Anterior cingulate cortex (tissue), 58 donors: ENCODE measurements at places on chromosomes 3 and 15.
A peak's percentile ranks its signal among the peaks of the same experiment; 100 is the strongest.

DNA sequence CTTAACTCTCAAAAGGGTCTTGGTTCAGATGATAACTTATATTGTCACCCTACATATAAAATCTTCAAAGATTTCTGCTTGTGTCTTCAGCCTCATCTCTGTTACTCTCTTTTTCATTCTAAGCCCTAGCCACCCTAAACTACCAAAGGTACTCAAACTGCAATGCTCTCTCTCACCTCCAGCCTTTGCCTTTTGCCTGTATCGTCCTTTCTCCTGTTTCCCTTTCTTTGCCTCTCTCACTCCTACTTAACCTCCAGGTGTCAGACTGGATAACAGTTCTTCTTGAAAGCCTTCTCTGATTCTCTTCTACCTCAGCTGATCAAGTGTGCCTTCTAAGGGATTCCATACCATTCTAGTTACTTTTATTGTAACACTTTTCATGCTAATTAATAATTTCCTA is 149.8 kb downstream of the SERPINI1 start:
- no peak for DNase-seq

DNA sequence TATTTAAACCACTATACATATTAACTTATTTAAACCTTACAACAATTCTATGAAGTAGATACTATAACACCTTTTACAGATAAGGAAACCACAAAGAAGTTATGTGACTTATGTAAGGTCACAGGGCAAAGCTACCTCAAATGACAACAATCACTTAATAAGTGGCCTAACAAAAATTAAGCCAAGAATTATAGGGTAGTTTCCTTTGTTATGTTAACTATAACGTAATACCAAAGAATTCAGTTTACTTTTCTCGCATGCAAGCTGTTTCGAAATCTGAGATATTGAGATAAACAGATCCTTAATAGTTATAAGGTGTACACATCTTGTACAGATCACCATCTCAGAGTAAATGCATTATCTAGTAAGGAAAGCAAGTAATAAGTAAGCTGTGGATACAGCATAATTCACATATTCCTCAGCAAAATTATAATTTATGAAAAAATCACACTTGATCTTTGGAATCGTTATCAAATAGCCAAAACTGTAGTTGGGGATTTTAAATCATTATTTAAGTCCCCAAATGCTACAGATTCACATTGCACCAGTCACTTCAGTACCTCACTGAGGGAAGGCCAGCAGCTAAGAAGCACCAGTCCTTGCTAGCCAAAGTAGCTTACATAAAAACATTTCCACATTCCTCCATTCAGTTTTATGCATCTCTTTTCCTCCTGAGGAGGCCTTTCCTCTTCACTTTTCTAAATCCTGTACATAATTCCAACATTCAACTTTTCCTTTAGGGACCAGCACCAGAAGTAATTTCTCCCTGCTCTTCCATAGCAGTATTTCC is 226.8 kb downstream of the TBC1D5 start:
- no peak for DNase-seq

DNA sequence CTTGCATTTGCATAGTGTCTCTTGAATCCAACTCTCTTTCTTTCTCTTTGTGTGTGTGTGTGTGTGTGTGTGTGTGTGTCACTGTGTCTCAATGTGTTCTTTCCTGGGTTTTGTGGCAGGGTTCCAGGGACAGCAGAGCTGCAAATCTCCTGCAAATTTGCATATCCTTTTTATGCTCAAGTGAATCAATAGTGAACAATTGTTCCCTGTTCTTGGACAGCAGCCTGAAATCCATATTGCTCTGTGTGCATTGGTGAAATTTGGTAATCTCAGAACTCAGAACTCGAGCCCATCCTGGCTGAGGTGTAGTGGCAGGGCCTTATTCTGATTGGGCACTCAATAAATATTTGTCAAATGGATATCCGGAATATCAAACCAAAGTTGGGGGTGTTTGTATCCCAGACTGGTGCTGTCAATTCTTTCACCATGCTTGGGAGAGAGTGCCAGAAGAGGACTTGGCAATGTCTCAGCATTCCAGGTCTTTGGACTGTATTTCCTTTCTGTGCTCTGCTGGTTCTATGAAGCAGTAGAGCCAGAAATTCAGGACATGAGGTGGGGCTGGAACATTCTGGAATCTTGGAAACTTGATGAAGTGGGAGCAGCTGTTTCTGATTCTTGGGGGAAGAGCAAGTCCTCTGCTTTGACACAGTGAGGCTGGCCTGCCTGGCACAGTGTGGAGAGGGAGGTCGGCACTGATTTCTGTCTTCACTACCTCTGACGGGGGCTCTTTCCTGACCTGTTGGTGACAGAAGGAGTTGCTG is 380.6 kb upstream of the C2CD4B start:
- DNase-seq, result peak; percentile 44

- no peak for DNase-seq
These were observed 53.7 kb upstream of the KY start for GRCh38 chr3:134704556-134704955.

GRCh38 chr3:46613313-46614005 is 1.1 kb downstream of the FAM240A start:
- no peak for DNase-seq

DNA sequence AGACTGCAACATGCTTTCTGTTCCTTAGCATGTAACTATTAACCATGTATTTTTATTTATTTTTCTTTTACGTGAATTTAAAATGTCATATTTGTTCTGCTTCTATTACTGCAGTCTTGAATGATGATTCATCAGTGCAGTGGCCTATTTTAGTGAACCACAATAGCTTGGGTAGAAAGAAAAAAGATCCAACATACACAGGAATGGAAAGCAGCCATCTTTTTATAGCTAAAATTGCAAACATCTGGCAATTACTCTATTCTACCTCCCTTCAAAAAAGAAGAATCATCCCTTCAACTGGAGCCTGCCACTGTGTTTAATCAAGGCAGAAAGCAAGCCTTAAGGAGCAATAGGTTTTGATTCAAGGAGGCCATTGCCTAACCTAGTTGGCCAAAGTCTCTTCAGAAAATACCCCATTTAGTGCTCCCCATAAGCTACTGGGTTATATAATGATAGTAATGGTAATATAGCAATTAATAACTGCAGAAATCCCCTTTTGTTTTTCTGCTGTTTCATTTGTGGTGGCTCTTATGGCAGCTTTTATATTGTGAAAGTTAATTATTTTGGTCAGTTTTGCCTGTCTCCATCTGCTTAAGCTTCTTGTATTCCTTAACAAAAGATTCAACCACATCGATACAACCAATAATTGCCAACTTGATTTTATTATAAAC is 267.3 kb downstream of the LPP start:
- no peak for DNase-seq

GRCh38 chr3:157360044-157360443 is 76.6 kb upstream of the PTX3 start:
- DNase-seq, result no peak

DNA sequence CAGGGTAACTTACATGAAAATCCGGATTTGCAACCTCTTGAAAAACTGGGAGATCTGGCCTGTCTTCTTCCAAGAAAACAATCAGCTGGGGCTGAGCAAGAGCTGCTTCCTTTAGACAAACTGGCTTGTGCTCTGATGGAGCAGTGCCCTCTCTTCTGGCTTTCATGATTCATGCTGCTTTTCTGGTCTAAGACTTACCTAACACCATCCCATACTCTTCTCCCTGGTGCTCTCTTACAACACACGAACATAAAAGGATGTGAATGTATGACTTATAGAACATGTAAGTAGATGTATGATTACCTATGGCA is 9.9 kb downstream of the TJP1 start:
- DNase-seq, result no peak

- DNase-seq, result no peak
These were observed 38.1 kb downstream of the SLCO2A1 start for GRCh38 chr3:133991637-133992036.

- peak; percentile 12 for DNase-seq
These were observed 136.1 kb downstream of the APBA2 start for GRCh38 chr15:29021857-29022256.

GRCh38 chr15:60462027-60462426 is 16.9 kb downstream of the ICE2 start:
- no peak for DNase-seq

GRCh38 chr3:148232389-148232788 is 465.3 kb upstream of the AGTR1 start:
- DNase-seq, result no peak

- DNase-seq, result no peak
These were observed 46.5 kb upstream of the MITF start for GRCh38 chr3:69692761-69693160.

- no peak for DNase-seq
These were observed 2.7 kb downstream of the RAB8B start for GRCh38 chr15:63191895-63192618.

- no peak for DNase-seq
These were observed 260.4 kb upstream of the GPR149 start for GRCh38 chr3:154690413-154690812.

DNA sequence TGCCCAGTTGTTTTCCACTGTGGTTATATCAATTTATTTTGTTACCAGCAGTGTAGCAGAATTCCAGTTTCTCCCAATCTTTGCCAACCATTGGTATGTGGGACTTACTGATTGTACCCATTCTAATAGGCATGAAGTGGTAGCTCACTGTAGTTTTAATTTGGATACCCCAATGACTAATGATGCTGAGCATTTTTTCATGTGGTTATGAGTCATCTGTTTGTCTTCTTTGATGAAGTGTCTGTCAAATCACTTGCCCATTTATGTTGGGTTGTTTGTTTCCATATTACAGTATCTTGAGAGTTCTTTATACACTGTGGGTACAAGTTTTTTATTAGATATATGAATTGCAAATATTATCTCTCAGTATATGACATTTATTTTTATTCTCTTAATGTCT is 644.3 kb downstream of the NR2F2 start:
- DNase-seq, result no peak

DNA sequence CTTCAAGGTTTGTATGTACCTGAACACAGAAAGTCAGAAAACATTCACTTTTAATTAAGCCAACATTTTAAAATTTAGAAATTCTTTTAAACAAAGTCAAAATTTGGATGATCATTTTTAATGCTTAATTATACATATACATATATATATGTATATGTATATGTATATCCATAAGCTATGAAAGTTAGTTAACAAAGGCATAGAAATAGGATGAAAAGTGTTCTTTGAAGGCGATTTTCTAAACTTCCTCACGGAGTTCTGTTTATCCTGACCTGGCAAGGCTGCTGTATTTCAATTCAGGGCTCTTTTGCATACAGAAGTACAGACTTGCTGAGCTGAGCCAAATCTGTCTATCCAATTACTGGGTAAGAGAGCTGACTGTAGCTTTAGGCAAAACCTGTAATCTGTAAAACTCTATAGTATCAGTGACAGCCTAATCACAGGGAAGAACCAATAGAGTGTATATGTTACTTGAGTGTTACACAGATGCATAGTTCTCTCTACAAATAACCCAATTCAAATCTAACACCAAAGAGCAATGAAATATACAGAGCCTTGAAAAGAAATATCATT is 32.1 kb upstream of the THRB start:
- DNase-seq, result no peak

GRCh38 chr3:16286161-16286560 is 21.1 kb downstream of the OXNAD1 start:
- no peak for DNase-seq

GRCh38 chr3:69197922-69198530 is 75.6 kb upstream of the LMOD3 start:
- no peak for DNase-seq

GRCh38 chr3:142732066-142732465 is 8.2 kb downstream of the TRPC1 start:
- DNase-seq, result no peak

DNA sequence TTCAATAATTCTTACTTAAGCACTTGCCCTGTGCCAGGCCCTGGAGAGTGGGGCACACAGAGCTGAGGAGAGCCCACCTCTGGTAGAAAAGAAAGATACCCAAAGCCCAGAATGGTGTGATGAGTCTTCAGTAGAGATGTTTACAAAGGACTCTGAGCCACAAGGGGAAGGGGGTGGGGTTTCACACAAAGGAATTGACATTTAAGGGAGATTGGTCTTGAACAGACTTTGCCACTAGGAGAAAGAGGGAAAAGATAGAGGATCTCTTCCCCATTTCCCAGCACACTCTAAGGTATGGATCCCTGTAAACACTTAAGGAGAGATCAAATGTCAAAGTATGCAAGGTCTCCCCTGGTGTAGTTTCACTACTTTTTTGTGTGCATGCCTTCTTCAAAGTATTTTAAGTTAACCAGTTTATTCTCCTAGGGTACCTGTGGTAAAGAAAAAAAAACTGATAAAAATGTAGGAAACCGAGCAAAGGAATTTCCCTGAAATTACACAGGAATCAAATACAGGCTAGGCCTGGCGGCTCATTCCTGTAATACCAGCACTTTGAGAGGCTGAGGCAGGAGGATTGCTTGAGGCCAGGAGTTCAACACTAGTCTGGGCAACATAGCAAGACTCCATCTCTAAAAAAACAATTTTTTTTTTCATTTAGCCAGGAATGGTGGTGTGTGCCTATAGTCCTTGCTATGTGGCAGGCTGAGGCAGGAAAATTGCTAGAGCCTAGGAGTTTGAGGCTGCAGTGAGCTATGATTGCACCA is 117.6 kb upstream of the SKOR1 start:
- no peak for DNase-seq

GRCh38 chr3:143484846-143485512 is 363.3 kb downstream of the SLC9A9 start:
- DNase-seq, result no peak

GRCh38 chr3:51378726-51379125 is 6.4 kb upstream of the MANF start:
- DNase-seq, result no peak

GRCh38 chr3:126683069-126683468 is 21.0 kb upstream of the CHCHD6 start:
- DNase-seq, result no peak

DNA sequence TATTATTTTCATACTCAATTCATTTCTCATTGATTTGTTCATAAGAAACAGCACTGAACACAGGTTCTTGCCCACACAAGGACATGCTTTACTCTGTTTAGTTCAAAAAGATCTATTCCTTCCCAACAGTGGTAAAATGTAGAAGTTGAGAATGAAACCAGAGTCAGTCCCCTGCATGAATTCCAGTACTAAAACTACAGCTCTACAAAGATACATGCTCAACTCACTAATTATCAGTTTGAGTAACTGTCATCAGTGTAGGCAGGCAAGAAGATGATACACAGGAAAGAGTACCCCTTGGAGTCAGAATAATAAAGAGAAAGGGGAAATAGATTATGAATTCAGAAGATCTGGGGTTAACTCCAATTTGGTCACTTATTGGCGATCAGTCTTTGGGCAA is 43.2 kb downstream of the NR2E3 start:
- no peak for DNase-seq

- no peak for DNase-seq
These were observed 335.2 kb upstream of the CTDSPL start for GRCh38 chr3:37526511-37526910.

- DNase-seq, result no peak
These were observed 58.3 kb downstream of the LRIG1 start for GRCh38 chr3:66442254-66443117.
